ENCODE measurements at places on chromosomes 12 and 14.

DNA sequence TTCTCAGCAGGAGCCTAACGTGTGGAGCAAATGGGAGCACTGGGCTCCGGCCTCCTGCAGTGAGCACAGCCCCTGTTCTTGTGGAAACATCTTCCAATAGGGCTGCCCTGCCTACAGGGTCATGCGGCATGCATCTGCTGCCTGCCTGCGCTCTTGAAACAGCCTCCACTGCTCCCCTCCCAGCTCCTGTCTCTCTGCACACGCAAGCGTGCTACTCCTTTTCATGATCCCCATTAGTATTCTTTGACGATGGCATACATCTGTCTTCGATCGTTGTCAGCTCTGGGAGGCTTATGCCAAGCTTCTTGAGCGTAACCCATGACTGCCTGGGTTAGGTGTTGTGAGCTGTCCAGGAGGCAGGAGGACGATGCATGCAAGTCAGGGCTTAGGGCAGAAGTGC is 23.1 kb downstream of the NTF3 start:
- no peak for DNase-seq

DNA sequence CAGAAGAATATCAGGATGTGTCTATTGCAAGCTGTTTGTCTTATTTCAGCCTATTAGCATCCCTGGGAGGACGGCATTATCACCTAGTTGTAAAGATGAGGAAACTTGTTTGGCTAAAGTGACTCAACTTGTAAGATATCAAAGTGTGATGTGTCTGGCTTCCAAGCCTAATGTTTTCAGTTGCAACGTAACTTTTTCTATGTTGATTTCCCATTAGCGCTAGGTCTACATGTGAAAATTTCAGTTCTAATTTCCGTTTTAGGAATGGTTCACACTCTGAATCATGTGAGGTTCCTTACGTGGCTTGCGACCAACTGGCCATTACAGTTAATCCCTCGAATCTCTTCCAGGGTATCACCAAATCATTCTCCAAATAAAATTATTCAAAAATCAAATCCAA is 58.0 kb downstream of the LLPH start:
- no peak for DNase-seq

- DNase-seq, result no peak
Observed at GRCh38 chr14:70143306-70143705, 45.4 kb downstream of the SLC8A3 start.

- no peak for DNase-seq
Observed at GRCh38 chr14:22549981-22550673, 38.9 kb downstream of the DAD1 start.

DNA sequence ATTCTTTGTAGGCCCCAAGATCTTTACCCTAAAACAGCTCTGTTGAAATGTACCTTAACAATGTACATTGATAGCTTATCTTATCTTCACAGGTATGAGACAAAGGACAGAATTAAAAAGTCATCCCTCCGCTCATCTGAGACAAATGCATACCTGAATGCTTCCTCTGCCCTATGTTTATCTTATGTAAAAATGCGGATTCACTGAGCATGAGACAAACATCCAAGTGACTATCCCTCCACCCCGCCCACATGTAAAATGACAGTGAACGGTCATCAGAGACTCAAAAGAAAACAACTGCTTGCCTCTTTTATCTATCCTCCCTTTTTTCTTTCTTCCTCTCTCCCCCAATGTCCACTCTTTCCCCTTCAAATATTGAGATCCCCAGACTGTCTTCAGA is 37.2 kb upstream of the ZNF740 start:
- no peak for DNase-seq

DNA sequence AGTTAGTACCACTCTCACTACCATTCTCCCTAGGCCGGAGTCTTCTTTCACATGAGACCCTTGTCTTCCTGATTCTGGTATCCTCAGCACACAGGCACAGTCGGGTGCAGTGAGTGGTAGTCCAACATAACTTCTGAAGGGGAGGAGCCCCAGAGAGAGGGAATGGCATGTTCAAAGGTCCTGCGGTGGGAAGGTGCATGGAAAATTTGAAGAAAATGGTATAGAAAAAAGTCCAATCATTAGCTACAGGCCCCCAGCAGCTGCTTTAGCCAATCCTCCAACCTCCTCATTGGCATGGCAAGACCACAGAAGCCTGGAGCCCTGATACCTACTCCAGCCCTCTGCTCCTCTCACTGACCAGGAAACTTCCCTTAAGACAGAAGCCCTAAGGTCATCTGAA is 96.6 kb downstream of the ZFP36L1 start:
- DNase-seq, result no peak

DNA sequence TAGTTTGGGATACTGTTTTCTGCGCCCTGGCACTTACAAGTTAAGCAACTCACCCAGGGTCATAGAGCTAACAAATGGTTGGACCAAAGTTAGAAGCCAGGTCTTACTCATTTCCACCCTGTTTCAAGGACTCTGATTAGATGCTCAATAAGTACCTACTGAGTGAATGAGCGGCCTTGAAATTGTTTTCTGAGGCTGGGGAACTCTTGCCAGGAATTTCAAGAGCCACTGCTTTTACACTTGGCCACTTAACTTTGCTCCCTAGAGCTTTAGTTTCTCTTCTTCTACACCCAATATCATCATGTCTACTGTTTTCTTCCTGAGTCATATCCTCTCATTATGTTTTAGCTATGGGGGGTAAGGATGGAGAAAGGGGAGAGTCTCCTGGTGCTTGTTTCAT is 431.6 kb downstream of the ZFP36L1 start:
- no peak for DNase-seq

GRCh38 chr12:130164936-130165335 is 2.7 kb downstream of the FZD10 start:
- no peak for DNase-seq

DNA sequence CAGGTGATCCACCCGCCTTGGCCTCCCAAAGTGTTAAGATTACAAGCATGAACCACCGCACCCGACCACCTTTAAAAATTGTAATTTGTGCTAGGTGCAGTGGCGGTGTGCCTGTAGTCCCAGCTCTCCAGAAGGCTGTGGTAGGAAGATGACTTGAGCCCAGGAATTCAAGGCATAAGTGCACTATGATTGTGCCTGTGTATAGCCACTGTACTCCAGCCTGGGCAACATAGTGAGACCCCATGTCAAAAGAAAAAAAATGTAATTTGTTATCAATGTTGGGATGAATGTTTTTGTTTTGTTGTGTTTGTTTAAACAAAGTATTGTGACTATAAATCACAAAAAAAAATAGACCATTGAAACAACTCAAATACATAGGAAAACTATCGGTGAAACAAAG is 43.1 kb upstream of the NAP1L1 start:
- no peak for DNase-seq

DNA sequence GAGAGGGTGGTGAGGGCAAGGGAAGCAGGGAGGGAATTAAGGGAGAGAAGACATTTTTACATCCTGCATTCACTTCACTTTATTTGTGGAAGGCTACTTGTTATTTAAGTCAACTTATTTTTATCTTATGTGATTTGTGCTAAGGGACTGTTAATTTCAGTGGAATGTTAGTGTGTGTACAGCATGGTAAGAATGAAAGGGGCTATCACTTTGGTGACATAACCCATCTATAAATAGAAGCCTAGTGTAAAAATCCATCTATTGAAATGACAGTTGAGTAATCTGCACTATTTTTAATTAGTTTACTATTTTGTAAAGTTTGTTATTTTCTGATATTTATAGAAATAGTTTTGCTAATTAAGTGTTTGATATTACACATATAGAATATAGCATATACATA is 16.8 kb upstream of the CHPT1 start:
- DNase-seq, result no peak

DNA sequence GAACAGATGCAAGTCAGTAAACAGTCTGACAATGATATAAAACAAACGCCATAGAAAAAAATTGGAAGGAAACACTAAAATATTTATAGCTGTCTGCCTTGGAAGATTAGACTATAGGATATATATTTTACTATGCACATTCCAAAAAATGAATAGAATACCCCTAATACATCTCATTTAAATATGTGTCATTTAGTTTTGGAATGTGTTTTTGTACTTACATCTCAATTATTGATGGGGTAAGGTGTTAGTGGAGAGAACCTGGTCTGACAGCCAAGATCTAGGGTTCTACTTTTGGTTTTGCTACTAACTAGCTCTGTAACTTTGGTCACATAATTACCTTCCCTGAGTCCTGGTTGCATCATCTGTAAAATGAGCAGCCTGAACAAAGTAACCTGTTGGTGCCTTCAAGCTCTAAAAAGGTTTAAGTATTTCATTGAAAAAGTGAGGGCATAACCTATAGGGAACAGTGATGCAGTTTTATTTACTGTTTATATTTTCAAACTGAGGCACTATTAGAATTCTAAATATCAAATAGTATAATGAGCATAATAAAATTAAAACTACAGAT is 28.6 kb upstream of the SLC6A13 start:
- DNase-seq, result no peak

- DNase-seq, result no peak
Observed at GRCh38 chr14:105326891-105327694, 12.5 kb downstream of the PACS2 start.

GRCh38 chr14:58638231-58639197 is 752 bp downstream of the DACT1 start:
- no peak for DNase-seq

GRCh38 chr14:58167057-58167456 is 15.0 kb upstream of the ARMH4 start:
- no peak for DNase-seq

DNA sequence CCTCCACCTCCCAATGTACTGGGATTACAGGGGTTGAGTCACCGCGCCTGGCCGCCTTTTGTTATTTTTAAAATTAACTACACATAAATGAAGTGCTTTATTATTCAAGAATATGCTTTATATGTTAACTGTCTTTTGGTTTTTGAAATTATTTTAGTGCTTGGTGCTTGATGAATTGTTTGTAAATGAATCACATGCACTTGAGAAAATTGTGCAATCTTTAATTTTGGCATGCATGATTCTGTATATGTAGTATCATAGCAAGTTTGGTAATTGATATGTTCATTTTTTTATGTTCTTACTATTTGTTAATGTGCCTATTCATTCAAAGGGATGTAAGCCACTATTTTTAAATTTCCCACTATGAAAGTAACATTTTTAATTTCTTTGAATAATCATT is 440.9 kb downstream of the NAV3 start:
- DNase-seq, result no peak

DNA sequence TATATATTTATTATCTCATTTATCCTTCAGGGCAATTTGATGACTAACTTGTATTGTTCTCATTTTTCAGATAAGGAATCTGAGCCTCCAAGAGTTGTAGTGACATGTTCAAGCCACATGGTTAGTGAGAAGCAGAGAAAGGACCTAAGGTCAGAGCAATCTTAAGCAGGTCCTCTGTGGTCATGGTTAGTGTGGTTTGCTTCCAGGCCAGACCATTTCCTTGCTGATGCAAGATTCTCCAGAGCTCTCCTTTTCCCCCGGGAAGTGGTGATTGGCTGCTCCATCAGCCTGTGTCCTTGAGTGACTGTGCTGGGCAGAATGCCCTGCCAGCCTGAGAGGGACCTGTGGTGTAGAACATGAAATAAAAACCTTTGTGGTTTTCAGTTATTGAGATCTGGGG is 141.3 kb downstream of the KTN1 start:
- DNase-seq, result no peak

- DNase-seq, result no peak
Observed at GRCh38 chr12:85630851-85631250, 205.4 kb downstream of the RASSF9 start.

DNA sequence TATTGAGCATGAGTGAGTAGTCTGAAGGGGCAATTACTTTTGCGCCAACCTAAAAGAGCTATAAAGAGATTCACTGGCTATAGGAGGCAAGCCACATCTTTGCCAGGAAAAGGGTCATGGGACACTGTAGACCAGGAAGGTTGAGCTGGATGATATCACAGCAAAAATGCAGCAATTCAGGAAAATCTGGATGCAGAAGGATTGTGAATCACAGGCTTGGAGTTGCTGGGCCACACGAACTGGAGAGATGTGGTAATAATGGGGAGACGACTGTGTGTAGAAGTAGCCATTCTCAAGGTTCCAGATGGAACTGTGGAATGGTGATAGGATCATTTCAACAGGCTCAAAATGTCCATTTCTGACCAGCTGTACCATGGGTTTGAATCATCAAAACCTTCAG is 151.4 kb upstream of the DAAM1 start:
- no peak for DNase-seq

All from NCI-H1417 treated with DMSO at 0.1 percent for 48 hours (cell line).